ENCODE measurements at places on chromosomes 6 and 20.

- DNase-seq: no peak
These were observed 23.6 kb downstream of the LRP11 start for GRCh38 chr6:149840345-149841075.

- no peak for DNase-seq
These were observed 4.0 kb downstream of the PLAGL2 start for GRCh38 chr20:32203356-32204204.

- no peak for DNase-seq
These were observed 95.9 kb upstream of the FOXQ1 start for GRCh38 chr6:1215884-1216487.

DNA sequence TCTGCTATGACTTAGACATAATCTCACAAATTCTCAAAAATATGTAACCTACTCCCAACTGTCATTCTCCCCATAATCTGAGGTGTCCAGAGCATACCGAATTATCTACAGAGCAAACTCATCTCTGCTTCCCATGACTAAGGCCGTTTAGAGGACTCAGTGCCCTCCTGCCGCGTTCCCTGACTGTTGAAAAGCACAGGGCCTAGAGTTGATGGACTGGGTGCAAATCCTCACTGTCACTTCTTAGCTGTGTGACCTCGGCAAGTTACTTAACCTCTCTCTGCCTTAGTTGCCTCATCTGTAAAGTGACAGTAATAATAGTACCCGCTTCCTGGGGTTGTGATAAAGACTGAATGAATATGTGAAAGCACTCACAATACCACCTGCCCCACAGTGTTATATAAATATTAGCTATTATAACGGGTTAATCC, 4.7 kb upstream of the TUBB2A start:
- DNase-seq: no peak

- DNase-seq: no peak
These were observed 29.2 kb downstream of the ISM1 start for GRCh38 chr20:13250251-13250650.

- DNase-seq: no peak
These were observed 291.4 kb upstream of the RNF217 start for GRCh38 chr6:124670801-124671200.

GRCh38 chr6:143595251-143596036, 82.3 kb upstream of the PHACTR2 start:
- DNase-seq: no peak

- no peak for DNase-seq
These were observed 601.2 kb upstream of the ARID1B start for GRCh38 chr6:156175971-156176421.
